ENCODE measurements at places on chromosomes 4 and X.

- no peak for DNase-seq
Observed at GRCh38 chr4:140168474-140168873, 14.5 kb upstream of the MAML3 start.

DNA sequence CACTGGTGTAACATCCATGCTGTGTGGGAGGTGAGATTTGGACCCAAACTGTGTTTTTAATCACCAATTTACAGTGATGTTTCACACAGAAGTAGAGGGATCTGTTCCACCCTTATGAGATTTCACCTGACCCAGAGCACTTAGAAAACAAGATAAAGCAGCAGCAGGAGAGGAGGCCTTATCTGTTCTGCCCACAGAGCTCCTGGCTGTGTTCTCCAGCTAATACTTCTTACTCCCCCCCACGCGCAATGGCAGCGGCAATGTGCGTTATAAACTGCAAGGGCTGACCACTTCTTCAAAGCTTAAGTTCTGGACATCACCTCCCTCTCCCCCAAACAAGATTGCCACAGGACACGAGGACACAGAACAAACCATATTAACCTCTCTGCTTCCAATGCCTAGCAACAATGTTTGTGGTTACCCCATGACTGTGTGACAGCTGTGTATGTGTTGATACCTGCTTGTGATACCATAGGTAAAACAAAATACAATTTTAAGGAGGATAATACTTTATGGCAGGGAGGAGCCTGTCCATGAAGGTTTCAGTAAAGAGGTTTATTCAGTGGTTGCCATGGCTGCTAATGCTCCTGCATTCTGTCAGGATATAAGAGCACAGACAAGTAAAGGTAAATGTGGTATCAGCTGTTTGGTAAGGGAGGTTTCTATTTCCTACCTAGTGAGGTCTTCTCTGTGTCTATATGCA, 210.0 kb downstream of the SOWAHB start:
- DNase-seq: no peak

GRCh38 chrX:41090568-41091238, 5.5 kb downstream of the USP9X start:
- DNase-seq: no peak

- DNase-seq: no peak
Observed at GRCh38 chr4:122010610-122011009, 58.8 kb upstream of the TRPC3 start.

DNA sequence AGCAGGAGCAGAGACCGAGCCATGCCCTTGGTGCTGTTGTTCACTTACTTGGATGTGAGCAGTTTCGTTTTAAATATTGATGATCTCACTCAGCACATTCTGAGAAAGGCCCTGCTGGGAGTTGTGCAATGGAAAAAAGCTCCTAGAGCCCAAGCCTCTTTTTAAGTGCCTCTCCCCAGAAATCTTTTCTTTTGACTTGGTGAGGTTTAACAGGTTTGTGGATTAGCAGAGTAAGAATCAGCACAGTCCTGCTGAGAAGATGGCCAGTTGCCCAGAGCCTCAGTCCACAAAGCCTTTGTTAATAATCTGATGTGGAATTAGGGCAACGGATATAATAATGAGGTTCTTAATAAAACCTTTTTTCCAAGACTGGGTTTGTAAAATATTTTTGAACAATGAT, 157.5 kb upstream of the ATP6AP2 start:
- DNase-seq: no peak

DNA sequence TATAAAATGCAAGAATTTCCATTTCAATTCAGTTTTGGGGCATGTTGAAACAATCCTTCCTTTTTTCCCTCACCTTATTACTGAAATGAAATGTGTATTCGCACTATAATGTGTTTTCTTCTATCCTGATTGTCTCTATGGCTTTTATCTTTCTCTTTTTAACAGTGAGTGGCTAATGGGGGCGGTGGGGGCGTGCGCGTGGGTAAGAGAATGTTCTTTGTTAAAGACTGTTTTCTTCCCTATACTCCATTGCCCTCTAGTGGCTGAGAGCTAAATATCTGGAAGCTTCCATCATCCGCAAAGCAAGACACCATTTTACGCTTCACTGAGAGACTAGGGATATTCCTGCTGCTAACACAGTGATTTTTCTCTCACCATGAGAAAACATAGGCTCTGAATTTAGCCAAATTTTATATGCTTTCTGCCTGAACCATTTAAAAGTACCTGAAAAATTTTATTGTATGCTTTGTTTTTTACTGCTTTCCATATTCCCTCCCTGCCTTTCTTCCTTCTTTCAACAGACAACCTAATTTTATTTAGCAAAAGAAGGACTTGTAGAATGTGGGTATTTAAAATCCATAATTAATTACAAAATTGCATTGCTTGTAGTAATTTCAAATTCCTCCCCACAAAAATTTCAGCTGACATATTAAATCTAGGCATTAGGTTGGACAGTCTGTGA, 194.0 kb downstream of the GASK1B start:
- DNase-seq: peak; percentile 51

- DNase-seq: no peak
Observed at GRCh38 chr4:27846951-27847350, 986.3 kb downstream of the STIM2 start.

DNA sequence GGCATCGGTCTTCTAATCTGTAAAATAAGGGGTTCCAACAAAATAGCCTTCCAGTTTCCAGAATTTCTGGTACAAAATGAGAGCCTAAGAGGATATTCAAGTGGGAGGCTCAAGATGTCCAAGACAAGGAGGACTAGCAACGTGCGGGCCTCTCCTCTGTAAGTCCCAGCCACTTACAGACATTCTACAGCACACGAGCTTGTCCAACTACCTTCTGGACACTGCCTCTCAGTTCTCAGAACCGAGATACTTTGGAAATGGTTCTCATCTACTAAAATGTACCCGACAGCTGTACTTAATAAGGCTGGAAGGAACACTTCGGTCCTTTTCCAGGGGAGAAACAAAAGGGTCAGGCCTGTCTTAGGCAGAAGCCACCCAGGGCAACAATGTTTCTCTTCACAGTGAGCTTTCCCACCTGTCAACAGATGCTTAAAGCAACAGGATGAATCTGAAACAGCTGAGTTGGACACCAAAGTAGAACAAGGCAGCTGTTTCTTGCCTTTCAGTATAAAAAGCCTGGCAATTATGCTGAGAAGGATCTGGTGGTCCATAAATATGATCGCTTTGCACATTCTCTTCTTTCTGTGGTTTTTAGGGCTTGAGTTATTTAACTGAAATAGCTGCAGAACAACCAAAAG, 127.0 kb downstream of the HS6ST2 start:
- DNase-seq: no peak

DNA sequence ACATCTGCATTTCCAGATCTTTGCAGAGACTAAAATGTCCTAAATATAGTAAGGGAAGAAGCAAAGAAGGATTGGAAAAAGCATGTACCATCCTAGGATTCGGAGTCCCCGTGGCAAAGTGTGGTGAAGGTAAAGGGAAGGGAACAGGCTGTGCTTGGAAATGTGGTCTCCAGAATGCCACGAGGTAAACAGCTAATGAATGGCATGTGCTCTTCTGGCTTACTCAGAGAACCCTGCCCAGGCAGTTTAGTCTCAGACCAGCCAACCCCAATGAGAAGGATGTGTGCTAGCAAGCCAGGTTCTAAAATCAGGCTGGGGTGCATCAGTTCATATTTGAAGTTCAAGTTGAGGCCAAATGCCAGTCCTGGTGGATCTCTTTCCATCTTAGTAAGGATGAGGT, 113.1 kb downstream of the RS1 start:
- no peak for DNase-seq

DNA sequence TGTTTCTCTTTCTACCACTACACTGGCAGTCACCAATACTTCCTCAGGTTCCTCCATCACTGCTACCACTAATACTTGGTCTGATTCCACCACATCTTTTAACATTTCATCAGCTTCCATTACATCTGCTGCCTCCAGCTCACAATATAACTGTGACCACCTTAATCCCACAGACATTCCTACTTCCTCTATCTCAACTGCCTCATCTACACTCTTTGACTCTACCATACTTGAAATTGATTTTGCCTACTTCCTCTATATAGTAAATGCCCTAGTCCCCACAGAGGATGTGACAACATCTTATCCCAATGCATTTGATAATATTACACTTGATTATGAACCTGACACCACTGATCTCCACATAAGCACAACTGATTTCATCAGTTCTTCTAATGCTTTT, 29.0 kb downstream of the OPRPN start:
- DNase-seq: no peak

DNA sequence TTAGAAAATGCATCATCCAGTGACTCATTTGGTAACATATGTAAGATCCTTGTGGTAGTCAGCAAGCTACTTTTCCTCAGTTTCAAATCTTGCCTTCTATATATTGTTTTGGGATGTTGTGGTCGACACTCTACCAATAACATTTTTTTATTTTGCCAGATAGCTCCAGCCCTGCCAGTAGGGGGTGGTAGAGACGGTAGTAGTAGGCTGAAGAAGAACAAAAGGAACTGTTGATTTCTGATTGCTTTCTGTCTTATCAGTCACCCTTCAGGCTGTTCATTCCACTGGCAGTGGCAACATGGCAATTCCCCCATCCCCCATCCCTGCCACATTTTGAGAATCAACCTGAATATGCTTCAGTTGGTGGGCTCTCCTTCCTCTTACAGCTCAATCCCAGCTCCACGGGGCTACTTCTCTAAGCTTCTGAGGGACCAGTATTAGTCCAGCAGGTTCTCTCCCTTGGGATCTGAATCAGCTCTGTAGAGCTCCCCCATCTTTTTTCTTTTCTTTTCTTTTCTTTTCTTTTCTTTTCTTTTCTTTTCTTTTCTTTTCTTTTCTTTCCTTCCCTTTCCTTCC, 171.5 kb upstream of the VEGFC start:
- DNase-seq: no peak

- DNase-seq: no peak
Observed at GRCh38 chr4:27048429-27049238, 188.0 kb downstream of the STIM2 start.

- DNase-seq: no peak
Observed at GRCh38 chrX:73563738-73564068, 706 bp downstream of the CHIC1 start.

- DNase-seq: no peak
Observed at GRCh38 chrX:118702741-118703140, 24.7 kb upstream of the IL13RA1 start.

DNA sequence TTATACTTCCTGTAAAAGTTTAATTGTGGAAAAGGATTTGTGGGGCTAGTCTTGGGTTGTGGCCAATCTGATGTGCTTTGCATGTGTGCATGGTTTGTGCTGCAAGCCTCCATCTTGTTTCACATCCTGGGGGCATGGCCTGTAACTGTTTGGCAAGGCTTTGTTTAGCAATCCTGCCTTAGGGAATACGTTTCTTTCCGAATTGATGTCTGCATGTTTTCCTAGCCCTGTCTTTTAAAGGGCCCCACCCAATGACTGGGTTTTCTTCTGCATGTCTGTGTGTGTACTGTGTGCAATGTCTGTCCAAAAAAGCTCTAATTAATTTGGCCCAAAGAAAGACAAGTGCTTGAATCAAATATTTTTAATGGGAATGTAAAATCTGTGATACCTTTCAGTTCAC, 74.6 kb upstream of the MID1IP1 start:
- DNase-seq: no peak

DNA sequence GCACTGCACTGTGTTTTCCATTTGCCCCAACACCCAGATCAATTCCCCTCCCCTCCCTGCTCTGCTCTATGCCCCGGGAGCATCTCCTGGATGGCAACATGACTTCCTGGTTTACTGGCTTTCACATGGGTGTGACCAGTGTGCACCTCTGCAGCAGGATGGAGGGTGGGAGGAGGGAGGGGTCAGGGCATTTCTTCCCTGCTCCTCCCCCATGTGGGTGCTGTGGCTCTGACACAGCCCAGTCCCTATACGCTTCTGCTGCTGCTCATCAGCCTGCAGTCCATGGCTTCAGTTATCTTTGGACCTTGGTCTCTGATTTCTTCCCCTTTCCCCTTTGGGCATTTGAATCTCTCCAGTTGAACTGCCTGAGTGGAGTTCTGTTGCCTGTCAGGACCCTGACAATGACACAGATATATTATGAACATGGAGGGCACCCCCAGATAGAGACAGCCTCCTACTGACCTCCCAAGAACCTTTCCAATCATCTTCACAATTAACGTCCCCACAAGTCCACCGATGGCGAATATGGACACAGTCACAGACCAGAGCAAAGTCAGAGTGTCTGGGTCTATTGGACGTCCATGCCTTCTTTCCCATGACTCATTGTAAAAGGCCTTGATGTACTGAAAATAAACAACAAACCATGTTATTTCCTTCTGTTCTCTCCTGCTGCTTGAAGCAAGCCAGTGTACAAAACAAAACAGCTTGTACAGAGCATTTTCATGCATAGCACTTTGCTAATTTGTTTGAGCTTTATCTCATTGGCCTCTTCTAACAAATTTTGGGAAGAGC, 24.8 kb downstream of the SLC2A9 start:
- DNase-seq: no peak

DNA sequence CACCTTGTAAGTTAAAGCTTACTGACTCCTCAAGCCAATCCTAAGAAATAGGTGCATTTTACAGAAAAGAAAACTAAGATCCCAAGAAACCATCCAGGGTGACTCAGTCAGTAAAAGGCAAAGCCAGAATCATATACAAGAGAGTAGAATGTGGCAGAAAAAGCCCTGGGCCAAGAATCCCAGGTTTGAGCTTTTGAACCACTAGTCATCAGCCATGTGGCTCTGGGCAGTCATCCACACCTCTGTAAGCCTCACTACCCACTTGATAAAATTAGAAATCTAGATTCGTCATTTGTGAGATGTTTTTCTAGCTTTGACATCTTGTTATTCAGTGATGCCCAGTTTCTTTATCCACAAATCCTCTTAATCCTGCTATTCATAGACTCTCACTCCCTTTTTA, 122.2 kb upstream of the PDE5A start:
- no peak for DNase-seq

DNA sequence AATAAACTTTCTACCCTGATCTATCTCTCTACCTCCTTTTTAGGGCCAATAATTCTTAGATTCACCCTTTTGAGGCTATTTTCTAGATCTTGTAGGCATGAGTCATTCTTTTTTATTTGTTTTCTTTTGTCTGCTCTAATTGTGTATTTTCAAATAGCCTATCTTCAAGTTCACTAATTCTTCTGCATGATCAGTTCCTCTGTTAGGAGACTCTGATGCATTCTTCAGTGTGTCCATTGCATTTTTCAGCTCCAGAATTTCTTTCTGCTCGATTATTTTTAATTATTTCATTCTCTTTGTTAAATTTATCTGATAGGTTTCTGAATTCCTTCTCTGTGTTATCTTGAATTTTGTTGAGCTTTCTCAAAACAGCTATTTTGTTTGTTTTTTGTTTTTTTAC, 11.3 kb downstream of the CXorf58 start:
- DNase-seq: no peak
